ENCODE measurements at places on chromosomes 11 and 22.

- no peak for DNase-seq
- H3K4me3 ChIP-seq: no peak overlapping the region
- H3K27me3 ChIP-seq: peaks cover 12% of the 10 kb centered on the region
- H3K4me1 ChIP-seq: no peaks in the 10 kb centered on the region
Measured at GRCh38 chr11:76655501-76656049, 15.0 kb downstream of the LRRC32 start.

DNA sequence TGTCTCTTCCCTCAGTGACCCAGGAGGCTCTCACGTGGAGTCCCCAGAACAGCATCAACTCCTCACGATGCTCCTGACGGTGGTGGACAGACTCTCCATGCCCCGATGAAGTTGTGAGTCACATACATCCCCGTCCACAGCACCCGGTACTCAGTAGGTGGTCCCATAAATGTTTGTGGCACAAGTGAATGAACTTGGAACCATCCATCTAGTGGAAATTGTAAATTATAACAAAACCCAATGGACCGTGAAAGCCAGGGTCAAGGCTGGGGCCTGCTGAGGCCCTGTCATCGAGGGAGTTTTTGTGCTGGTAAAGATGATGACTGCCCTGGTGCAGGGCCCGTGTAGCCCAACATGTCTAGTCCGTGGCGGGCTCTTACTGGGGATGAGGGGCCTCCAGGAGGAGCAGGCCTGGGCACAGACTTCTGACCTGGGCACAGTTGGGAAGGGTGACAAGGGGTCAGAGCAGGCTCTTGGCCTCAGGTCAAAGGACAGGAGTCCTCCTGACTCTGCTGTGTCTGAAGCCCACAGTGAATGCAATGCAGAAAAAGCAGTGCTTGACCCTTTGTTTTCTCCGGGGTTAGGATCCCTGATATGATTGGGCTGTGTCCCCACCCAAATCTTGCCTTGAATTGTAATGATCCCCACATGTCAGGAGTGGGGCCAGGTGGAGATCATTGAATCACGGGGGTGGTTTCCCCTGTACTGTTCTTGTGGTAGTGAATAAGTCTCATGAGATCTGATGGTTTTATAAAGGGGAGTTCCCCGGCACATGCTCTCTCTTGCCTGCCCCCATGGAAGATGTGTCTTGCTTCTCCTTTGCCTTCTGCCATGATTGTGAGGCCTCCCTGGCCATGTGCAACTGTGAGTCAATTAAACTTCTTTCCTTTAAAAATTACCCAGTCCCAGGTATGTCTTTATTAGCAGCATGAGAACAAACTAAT is 20.0 kb upstream of the SMIM38 start:
- H3K4me3 ChIP-seq: no peak overlapping the region
- H3K27me3 ChIP-seq: no peaks in the 10 kb centered on the region
- peaks cover 9% of the 10 kb centered on the region for H3K36me3 ChIP-seq
- H3K27ac ChIP-seq: no peak overlapping the region
- peaks cover 21% of the 10 kb centered on the region for H3K4me1 ChIP-seq
- no peak for DNase-seq

DNA sequence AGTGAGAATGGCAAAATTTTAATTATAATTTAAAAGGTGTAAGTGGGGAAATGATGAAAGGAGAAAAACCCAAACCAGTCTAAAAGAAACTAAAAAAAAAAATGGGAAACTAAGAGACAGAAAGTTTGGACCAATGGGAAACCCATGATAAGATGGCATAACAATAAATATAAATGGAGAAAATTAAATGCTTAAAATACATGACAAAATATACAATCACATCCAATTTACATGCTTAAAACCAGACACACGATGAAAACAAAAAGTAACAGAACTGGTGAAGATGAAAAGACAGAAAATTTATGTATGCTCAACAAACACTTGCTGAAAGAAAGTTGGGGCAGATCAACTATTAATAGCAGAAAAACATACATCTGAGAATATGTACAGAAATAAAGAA is 1471.1 kb downstream of the TBC1D22A start:
- peaks cover 2% of the 10 kb centered on the region for H3K36me3 ChIP-seq
- no peak overlapping the region for H3K27ac ChIP-seq
- peaks cover 2% of the 10 kb centered on the region for H3K27me3 ChIP-seq
- DNase-seq: no peak
- no peak overlapping the region for H3K4me3 ChIP-seq

DNA sequence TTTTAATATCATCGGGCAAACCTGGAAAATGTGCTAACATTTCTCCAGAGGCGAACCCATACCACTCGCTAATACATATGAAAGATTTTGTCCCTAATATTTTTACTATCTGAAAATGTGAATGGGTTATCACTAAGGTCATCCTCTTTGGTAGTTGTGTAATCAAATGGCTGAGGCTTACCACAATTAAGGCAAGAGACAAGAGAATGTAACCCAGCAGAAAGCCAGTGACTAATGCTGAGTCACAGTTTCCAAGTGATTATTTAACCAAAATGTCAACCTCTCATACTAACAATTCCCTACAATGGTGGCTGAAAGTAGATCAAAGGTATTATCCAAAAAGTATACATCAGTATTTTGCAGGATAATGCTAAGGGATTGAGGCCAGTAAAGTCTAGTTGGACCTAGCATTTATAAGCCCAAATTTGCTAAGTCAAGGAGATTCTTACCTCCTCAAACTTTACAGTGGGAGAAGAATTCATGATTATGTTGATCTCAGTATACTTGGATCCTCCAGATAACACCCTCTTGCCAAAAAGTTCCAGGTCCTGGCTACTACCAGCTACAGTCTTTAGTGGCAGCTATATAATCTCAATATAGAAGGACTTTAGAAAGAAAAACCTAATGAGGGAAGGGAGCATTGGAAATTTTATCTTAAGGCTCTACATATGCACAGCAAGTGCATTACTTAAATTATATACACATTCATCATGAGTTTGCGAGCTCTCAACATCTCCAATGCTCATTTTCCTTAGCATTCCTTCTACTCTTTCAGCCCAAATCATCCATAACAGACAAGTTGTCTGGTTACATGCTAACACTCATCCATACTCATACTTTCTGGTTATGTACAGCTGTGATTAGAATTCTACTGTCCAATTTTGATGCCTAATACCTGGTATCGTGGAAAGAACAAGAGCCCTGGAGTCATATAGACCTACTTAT is 25.4 kb downstream of the SIK3 start:
- peak overlapping the region; percentile 37 for H3K4me3 ChIP-seq
- no peak for DNase-seq
- no peaks in the 10 kb centered on the region for H3K27me3 ChIP-seq
- peaks cover 13% of the 10 kb centered on the region for H3K36me3 ChIP-seq
- peak overlapping the region; percentile 69 for H3K27ac ChIP-seq

DNA sequence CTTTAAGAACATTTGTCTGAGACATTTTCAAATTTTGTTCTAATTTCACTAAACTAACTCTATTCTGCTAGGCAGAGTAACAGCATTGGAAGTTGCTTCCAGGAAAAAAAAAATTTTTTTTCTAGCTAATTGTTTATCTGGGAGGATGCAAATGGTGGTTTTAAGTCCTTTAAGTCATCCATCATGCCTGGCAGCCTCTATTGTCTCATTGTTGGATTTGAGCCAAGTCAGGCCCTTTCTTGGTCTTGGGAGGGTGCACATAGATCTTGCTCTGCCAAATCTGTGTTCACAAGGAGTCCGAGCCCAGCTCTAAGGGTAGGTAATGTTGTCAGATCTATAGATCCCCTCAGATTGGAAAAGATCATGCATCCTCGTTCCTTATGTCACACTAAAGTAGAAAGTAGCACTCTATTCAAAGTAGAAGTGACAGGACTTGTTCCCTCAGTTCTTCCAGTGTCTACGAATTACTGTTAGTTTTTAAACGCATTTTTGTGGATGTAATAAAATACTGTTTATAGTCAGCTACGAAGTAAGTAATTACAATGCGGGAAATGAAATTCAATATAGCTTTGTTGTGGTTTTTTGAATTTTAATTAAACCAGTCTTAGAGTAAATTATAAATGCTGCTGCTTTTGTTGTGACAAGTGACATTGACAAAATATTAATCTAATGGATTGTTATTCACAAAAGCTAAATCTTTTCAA is 166.0 kb upstream of the RASSF10 start:
- H3K27me3 ChIP-seq: peaks cover 21% of the 10 kb centered on the region
- no peak overlapping the region for H3K27ac ChIP-seq
- H3K36me3 ChIP-seq: no peaks in the 10 kb centered on the region

DNA sequence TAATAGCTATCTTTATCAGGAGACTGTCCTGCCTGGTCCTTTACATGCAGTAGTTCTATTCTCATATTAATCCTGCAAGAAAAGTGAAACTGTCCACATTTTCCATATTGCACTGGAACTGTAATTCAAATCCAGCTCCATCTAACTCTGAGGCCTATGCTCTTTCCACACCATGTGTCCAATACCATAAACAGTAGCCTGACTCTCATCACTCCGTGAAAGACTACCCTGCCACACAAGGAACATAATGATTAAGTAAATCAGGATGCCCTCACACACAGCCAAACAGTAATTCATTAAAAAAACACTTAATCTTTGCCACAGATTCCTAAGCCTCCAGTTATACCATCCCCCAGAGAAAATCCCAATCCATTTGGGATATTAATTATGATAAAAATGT is 285.3 kb upstream of the PITPNB start:
- no peaks in the 10 kb centered on the region for H3K4me1 ChIP-seq
- no peak overlapping the region for H3K27ac ChIP-seq
- H3K36me3 ChIP-seq: no peaks in the 10 kb centered on the region
- DNase-seq: no peak
- H3K4me3 ChIP-seq: no peak overlapping the region

- no peaks in the 10 kb centered on the region for H3K4me1 ChIP-seq
- no peak overlapping the region for H3K4me3 ChIP-seq
- DNase-seq: no peak
- H3K27ac ChIP-seq: no peak overlapping the region
Measured at GRCh38 chr11:70742553-70743291, 344.4 kb downstream of the CTTN start.

- no peak overlapping the region for H3K27ac ChIP-seq
- peaks cover 54% of the 10 kb centered on the region for H3K4me1 ChIP-seq
- H3K4me3 ChIP-seq: no peak overlapping the region
- no peaks in the 10 kb centered on the region for H3K27me3 ChIP-seq
- peaks cover 27% of the 10 kb centered on the region for H3K36me3 ChIP-seq
Measured at GRCh38 chr22:20927940-20928572, 10.8 kb downstream of the CRKL start.

- H3K27me3 ChIP-seq: no peaks in the 10 kb centered on the region
- no peaks in the 10 kb centered on the region for H3K4me1 ChIP-seq
- peaks cover 7% of the 10 kb centered on the region for H3K36me3 ChIP-seq
- DNase-seq: no peak
Measured at GRCh38 chr11:10030122-10030490, 263.9 kb downstream of the SBF2 start.

DNA sequence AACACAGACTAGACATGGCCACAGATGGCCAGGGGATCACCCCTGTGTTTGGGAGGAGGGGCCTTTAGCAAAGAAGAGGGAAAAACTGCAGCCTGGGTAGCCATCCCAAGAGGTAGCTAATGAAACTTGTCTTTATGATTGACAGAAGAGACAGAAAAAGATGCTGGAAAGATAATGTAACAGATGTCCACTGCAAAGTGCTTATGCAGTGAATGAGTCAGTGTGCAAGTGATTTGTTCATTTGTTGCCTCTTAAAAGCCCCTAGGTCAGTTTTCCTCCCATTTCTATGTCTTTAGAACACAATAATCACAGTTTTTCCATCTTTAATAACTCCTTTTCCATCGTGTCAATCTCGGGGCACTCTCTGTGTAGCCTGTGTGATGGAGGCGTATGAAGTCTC is 57.2 kb downstream of the INSC start:
- no peak overlapping the region for H3K4me3 ChIP-seq
- H3K36me3 ChIP-seq: no peaks in the 10 kb centered on the region
- no peak for DNase-seq
- H3K27ac ChIP-seq: no peak overlapping the region
- peaks cover 10% of the 10 kb centered on the region for H3K27me3 ChIP-seq

- H3K4me1 ChIP-seq: no peaks in the 10 kb centered on the region
- DNase-seq: no peak
- H3K4me3 ChIP-seq: no peak overlapping the region
- H3K27ac ChIP-seq: no peak overlapping the region
Measured at GRCh38 chr22:19466126-19466716, 12.8 kb downstream of the UFD1 start.
